ENCODE measurements at places on chromosomes 6 and 20.

GRCh38 chr6:7728855-7729590, 3.1 kb downstream of the BMP6 start:
- peak; percentile 32 for DNase-seq

GRCh38 chr6:125867483-125867942, 76.8 kb downstream of the NCOA7 start:
- no peak for DNase-seq

GRCh38 chr6:70370496-70370895, 42.8 kb upstream of the FAM135A start:
- DNase-seq, result no peak

- DNase-seq, result peak; percentile 61
Observed at GRCh38 chr6:56292505-56293181, 45.3 kb upstream of the COL21A1 start.

GRCh38 chr20:38776363-38776762, 28.1 kb downstream of the ACTR5 start:
- DNase-seq, result no peak

GRCh38 chr6:141783585-141783984, 349.1 kb upstream of the GJE1 start:
- DNase-seq, result no peak

GRCh38 chr6:13217206-13217905, 111.0 kb downstream of the TBC1D7 start:
- no peak for DNase-seq
